Mesenchymal stem cell (in vitro differentiated cells and primary cell): ENCODE measurements at places on chromosomes 16 and 17.
A peak's percentile ranks its signal among the peaks of the same experiment; 100 is the strongest.

DNA sequence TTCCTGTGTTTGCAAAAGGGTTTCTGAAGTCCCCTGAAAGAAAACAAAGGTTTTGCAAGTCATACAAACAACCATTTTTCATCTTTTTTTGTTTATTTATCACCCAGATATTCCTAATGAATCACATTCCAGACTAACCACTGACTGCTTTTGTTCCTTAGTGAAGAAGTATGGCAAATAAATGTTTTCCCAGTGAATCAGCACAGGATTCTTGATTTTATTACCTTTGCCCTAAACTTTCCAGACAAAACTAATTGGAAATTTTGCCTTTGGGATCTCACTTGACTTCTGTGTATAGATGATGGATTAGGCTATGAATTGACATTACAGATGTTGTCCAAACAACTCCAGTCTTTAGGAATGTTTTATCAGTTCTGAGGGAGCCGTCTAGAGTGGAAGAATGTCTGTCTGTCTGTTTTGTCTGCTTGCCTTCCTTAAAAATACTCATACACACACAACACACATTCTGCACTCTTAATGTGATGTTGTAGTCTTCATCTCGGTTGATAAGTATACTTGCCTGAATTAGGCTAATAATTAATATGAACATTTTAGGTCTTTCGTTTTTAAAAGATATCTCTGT is 48.9 kb downstream of the VMP1 start:
- peak overlapping the region; percentile 98 for H3K27ac ChIP-seq
- peak overlapping the region; percentile 30 for H3K4me3 ChIP-seq
- peaks cover 11% of the 10 kb centered on the region for H3K36me3 ChIP-seq
- H3K4me1 ChIP-seq: peaks cover 12% of the 10 kb centered on the region
- H3K27me3 ChIP-seq: no peaks in the 10 kb centered on the region

GRCh38 chr16:68276223-68276622 is 11.9 kb downstream of the SLC7A6 start:
- H3K27ac ChIP-seq: no peak overlapping the region
- no peaks in the 10 kb centered on the region for H3K27me3 ChIP-seq
- no peak overlapping the region for H3K4me3 ChIP-seq
- peaks cover 54% of the 10 kb centered on the region for H3K36me3 ChIP-seq

DNA sequence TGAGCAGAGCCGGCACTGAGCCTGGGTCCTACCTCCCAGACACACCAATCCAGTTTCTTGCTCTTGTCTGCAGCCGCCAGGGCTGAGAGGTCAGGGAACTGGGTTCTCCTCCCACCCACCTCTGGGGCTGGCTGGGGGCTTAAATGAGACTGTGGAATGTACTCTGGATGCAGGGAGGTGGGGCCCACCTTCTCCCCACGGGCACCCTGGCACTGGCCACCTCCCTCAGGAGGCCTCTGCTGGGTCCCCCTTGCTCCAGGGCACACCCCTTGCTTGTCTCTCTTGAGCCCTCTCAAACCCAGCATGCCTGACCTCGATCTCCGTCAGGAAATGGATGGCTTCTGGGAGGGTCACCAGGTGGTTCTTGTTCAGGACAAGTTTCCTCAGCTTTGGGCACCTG is 6.4 kb downstream of the FLII start:
- DNase-seq: no peak
- no peaks in the 10 kb centered on the region for H3K27me3 ChIP-seq
- no peak overlapping the region for H3K4me3 ChIP-seq

DNA sequence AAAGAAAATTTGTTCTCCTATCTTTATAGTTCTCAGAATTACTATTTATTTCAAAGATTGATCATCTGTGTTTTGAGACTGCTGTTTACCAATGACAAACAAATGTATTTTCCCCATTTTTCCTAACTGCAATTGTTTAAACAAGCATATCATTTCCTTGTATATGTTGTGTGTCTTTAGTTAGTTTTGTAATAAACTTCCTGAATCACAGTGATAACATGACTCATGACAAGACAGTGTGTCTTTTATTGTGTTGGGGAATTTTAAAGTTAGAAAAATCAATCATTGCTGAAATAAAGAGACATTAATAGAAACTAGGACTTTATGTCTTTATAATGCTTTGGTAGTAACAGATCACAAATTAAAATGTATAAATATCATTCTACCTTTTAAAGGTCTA is 348.5 kb downstream of the KCNJ2 start:
- DNase-seq: no peak
- H3K27ac ChIP-seq: no peak overlapping the region
- H3K36me3 ChIP-seq: no peaks in the 10 kb centered on the region
- no peaks in the 10 kb centered on the region for H3K27me3 ChIP-seq
- no peak overlapping the region for H3K4me3 ChIP-seq

GRCh38 chr17:18008496-18009268 is 30.3 kb downstream of the ATPAF2 start:
- peak overlapping the region; percentile 67 for H3K27ac ChIP-seq
- H3K27me3 ChIP-seq: no peaks in the 10 kb centered on the region
- H3K4me3 ChIP-seq: no peak overlapping the region
- peak; percentile 14 for DNase-seq

GRCh38 chr17:63741143-63741407 is 524 bp downstream of the STRADA start:
- H3K27ac ChIP-seq: peak overlapping the region; percentile 88
- DNase-seq: no peak
- peaks cover 5% of the 10 kb centered on the region for H3K4me1 ChIP-seq

- DNase-seq: no peak
- H3K27ac ChIP-seq: no peak overlapping the region
- no peaks in the 10 kb centered on the region for H3K36me3 ChIP-seq
- H3K4me1 ChIP-seq: peaks cover 3% of the 10 kb centered on the region
- no peak overlapping the region for H3K4me3 ChIP-seq
Measured at GRCh38 chr17:77915594-77916021, 42.9 kb upstream of the TNRC6C start.

DNA sequence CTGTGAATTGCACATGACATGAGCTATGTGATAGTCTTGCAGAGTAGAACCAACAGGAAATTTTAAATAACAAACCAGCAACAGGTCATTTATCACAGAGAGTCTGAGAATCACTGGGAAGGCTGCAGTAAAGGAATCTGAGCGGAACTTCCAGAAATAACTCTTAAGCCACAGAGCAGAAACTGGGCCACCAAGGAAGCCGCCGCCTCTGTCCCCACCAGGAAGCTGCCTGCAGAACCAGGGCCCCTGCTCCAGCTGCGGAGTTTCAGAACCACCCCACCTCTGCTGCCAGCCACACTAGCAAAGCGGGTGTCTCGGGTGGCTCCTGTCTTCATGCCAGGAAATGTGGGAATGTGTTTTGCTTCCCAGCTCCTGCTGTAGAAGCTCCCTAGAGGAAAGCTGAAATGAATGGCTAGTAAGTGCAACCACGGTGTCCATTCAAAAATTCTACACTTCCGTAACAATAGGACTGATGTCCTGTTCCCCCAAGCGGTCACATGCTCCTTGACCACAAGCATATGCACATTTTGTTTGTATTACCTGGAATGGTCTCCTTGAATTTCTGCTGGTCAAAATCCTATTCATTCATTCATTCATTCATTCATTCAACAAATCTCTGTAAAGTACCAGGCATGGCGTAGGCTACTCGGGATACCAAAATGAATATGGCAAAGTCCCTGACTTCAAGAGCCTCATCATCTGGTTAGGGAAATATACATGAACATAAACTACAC is 7.7 kb upstream of the ITPRIPL2 start:
- peaks cover 25% of the 10 kb centered on the region for H3K4me1 ChIP-seq
- H3K27ac ChIP-seq: peak overlapping the region; percentile 54
- DNase-seq: no peak

- H3K4me1 ChIP-seq: no peaks in the 10 kb centered on the region
- H3K36me3 ChIP-seq: no peaks in the 10 kb centered on the region
- no peak overlapping the region for H3K4me3 ChIP-seq
- DNase-seq: no peak
- H3K27ac ChIP-seq: no peak overlapping the region
Measured at GRCh38 chr16:64627781-64628180, 494.1 kb downstream of the CDH11 start.

DNA sequence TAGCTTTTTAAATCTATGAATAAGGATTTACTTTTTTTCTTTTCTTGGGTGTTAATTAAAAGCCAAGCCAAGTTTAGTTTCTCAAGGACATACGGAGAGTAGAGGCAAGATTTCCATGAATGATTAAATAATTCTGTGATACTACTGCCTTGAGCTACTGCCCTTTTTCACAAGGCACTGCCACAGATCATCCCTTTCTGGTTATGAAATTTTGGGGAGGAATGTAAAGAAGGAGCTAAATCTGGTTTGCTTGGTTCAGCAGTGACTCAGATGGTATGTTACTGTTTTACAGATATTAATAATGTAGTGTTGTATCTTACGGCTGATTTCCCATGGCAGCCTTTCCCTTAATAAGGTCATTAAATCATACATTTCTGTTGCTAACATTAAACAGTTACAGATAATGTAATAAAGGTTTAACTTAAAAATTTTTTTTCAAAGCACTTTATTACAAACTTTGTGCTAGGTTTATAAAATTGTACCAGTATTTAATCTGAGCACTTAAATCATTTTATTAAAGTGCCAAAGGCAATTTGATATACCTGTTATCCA is 2.6 kb downstream of the WSB1 start:
- H3K27me3 ChIP-seq: no peaks in the 10 kb centered on the region
- H3K4me3 ChIP-seq: no peak overlapping the region
- peak overlapping the region; percentile 71 for H3K27ac ChIP-seq
- peak; percentile 57 for DNase-seq
- peaks cover 13% of the 10 kb centered on the region for H3K4me1 ChIP-seq

GRCh38 chr17:74981318-74981978 is 6.0 kb upstream of the CDR2L start:
- H3K27ac ChIP-seq: peak overlapping the region; percentile 28
- DNase-seq: no peak
- H3K4me3 ChIP-seq: peak overlapping the region; percentile 89
- no peaks in the 10 kb centered on the region for H3K36me3 ChIP-seq
- H3K4me1 ChIP-seq: peaks cover 11% of the 10 kb centered on the region

- H3K36me3 ChIP-seq: no peaks in the 10 kb centered on the region
- no peak overlapping the region for H3K27ac ChIP-seq
- H3K27me3 ChIP-seq: no peaks in the 10 kb centered on the region
- H3K4me1 ChIP-seq: peaks cover 11% of the 10 kb centered on the region
- H3K4me3 ChIP-seq: no peak overlapping the region
- no peak for DNase-seq
Measured at GRCh38 chr16:84518804-84519341, 14.4 kb upstream of the MEAK7 start.

DNA sequence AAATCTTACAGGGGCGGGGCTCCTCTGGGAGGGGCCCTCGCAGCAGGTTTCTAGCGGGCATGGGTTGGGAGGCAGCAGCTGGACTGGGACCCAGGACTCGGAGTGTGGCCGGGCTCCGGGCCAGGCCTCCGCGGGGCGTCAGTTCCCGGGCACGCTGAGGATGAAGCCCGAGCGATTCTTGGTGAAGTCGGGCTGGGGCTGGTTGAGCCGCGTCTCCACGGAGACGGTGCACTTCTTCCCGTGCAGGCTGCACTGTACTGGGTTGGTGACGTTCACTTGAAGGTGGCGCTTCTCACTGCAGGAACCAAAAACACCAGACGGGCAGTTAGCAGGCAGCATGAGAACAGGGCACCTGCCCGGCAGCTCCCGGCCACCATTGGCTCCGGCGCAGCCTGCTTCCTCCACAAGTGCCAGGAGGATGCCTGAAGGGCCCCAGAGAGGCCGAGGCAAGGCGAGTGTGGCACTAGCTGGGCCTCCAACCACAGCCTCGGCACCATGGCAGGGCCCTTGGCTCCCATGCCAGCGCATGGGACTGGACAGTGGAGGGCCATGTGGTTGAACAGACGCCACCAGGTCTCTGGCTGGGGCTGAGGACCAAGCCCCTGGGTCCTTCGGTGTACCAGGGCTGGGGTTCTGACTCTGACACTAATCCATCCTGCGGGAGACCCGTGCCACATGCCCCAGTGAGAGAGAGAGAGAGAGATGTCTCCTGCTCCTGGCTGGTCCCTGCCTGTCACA is 8.0 kb downstream of the CDK5R1 start:
- H3K27me3 ChIP-seq: no peaks in the 10 kb centered on the region
- H3K27ac ChIP-seq: no peak overlapping the region
- H3K36me3 ChIP-seq: peaks cover 10% of the 10 kb centered on the region
- H3K4me1 ChIP-seq: peaks cover 51% of the 10 kb centered on the region

- peaks cover 68% of the 10 kb centered on the region for H3K27me3 ChIP-seq
- H3K36me3 ChIP-seq: no peaks in the 10 kb centered on the region
- H3K4me1 ChIP-seq: no peaks in the 10 kb centered on the region
Measured at GRCh38 chr17:79440251-79440650, 170.6 kb downstream of the RBFOX3 start.

DNA sequence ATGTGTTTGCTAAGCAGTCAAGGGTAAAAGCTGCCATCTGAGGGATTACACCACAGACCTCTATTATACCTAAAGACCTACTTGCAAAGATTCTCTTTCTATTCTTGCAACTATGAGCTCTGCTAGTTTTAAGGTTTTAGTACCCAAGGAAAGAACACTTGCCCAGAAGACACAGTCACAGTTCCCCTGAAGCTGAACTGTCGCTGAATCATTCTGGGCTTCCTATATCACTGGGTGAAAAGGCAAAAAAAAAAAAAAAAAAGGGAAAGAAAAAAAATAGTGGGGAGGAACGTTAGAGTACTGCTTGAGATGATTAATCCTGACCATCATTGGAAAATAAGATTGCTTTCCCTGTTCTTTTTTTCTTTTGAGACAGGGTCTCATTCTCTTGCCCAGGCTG is 37.9 kb downstream of the LYRM1 start:
- H3K4me3 ChIP-seq: no peak overlapping the region
- no peaks in the 10 kb centered on the region for H3K27me3 ChIP-seq
- no peak overlapping the region for H3K27ac ChIP-seq
- H3K36me3 ChIP-seq: no peaks in the 10 kb centered on the region
- DNase-seq: no peak

DNA sequence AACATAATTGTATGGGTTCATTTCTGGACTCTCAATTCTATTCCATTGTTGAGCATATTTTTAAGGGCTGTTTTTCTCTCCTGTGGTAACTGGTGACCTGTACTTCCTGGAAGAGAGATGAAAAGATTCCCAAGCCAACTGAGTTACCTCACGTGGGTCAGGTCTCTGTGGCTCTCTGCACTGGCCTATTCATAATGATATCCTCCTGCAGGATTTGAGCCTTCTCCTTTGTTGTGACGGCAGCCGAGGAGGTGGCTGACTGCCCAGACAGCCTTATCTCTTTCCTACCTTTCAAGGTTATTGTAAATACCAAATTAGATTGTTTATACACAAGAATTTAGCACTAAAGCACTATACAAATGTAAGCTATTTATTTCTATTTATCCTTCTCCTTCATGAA is 2.7 kb upstream of the ACE start:
- H3K27me3 ChIP-seq: peaks cover 8% of the 10 kb centered on the region
- H3K27ac ChIP-seq: no peak overlapping the region
- no peaks in the 10 kb centered on the region for H3K36me3 ChIP-seq
- DNase-seq: no peak

GRCh38 chr17:55453839-55454557 is 32.4 kb upstream of the MMD start:
- no peak overlapping the region for H3K4me3 ChIP-seq
- DNase-seq: no peak
- H3K36me3 ChIP-seq: no peaks in the 10 kb centered on the region
- peaks cover 22% of the 10 kb centered on the region for H3K4me1 ChIP-seq
